Caki2 (cell line): ENCODE measurements at places on chromosomes 7 and 10.

DNA sequence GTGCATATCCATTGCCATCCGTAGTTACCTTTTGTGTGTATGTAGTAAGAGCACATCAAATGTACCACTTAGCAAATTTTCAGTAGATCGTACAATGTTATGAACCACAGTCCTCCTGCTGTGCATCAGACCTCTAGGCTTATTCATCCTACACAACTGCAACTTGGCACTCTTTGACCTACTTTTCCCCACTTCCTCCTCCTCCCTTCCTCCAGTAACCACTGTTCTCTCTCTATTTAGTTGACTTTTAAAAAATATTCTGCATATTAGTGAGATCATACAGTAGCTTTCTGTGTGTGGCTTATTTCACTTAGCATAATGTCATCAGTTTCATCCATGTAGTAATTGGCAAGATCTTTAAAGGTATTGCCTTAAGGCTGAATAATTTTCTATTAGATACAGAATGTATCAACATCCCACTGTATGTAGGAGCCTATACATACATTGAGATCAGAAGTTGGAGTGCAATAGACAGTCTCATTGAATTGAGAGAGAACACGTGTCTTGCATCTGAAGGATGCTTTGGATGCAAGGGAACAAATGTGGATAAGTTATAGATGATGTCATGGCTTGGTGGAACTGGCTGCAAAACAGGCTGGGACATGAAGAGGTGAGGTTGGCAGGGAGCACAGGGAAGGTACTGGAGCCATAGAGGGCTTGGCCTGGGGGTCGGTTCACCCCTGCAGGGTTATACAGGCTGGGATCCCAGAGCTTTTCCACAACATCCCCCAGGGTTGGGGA is 83.0 kb upstream of the FAM180A start:
- no peak for DNase-seq

DNA sequence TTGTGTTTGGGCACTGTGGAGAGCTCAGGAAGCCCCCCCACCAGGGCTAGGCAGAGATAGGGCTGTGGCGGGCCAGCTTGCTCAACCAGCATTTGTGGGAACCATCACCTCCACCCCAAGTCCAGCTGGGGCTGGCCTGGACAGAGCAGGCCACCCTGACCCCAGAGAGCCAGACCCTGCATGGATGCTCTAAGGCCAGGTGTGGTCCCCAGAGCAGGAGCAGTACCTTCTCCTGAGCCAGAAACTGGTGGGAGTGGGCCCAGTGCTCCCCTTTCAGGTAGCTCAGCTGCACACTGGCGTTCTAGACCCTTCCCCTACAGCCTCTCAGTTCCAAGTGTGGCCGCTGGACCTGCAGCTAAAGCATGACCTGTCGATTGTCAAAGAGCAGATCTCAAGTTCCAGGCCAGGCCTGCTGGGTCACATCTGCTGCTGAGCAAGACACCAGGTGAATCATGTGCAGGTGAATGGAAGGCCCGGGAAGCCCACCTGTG is 57.2 kb downstream of the RASGEF1A start:
- DNase-seq = no peak

- no peak for DNase-seq
Measured at GRCh38 chr10:131701131-131701947, 199.5 kb upstream of the PPP2R2D start.

GRCh38 chr10:11403116-11403515 is 208.3 kb downstream of the USP6NL start:
- no peak for DNase-seq

DNA sequence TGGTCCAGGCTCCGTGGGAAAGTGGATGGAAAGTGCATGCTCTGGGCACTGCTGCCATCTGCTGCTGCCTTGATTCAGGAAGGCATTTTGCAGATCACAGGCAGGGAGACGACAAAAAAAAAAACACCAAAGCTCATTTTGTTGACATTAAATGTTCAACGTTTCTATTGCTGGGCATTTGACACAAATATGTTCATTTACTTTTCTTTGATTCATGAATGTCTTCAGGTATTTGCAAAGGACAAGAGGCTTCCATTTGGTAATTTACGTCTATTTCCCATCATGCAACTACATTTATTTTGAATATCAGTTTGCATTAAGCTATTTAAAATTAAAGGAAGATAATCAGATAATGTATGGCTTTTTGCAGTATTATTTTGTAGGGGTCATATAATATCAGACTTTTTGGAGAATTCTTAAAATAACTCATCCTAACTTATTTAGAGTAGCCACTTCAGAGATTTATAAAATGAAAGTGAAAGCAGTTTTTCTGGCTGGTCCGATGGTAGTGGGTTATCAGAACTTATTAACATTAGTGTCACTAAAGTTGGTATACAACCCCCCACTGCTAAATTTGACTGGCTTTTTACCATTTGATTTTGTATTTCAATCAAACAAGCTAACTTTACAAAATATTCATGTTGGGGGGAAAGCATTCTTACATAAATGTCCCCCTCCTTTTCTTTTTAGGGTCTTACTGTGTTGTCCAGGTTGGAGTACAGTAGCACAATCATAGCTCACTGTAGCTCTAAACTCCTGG is 65.3 kb downstream of the PDIA4 start:
- peak; percentile 80 for DNase-seq

DNA sequence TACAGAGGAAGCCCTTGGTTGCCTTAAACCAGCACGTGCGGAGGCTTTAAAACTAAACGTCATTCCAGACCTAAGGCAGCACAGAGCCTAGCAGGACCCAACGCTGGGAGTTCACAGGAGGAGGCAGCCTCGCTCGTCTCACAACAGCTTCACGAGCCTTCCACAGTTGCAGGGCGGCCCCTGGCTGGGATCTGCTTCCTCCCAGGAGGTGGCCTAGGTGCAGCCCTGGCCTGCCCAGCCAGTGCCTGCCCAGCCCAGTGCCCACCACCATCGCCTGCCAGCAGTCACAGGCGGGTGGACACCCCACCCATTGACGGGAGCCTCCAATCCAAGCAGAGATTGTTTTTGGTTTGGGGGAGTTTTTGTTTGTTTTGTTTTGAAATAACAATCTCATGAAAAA is 96.5 kb downstream of the PTPRN2 start:
- no peak for DNase-seq

- DNase-seq = no peak
Measured at GRCh38 chr7:142353147-142354060, 95.5 kb upstream of the PRSS58 start.

DNA sequence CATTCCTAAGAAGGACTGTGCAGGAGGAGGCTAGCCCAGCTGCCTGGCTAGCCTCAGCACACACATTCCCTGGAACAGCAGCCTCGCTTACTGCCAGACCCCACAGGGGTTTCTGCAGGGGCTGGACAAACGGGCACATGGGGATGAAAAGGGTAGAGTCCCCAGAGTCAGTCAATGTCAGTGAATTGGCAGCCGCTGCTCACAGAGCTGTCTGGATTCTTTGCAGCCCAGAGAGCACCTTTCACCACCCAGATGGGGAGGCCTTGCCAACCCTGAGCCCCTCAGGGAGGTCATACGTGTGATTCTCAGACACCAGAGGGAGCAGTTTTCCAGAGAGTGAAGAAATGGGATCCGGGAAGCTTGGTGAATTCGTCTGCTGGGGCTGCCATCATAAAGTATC is 143.3 kb downstream of the KCNMA1 start:
- no peak for DNase-seq

DNA sequence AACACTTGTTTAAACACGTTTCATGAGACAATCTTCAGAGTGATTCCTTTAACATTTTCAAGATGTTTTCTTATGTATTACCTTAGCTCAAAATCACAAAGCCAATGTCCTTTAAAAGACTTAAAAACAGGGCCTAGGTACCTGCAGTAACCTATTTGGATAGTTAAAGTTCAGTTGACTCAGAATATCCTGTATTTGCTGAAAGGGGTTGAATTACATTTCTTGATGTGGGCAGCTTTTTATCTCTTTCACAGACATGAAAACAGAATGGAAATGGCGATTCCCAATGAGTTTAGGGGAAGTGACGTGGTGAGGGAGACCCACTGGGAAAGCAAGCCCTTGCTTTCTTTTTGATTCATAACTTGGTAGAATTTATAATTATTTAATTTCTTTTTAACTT is 324.4 kb upstream of the AOAH start:
- DNase-seq = no peak

DNA sequence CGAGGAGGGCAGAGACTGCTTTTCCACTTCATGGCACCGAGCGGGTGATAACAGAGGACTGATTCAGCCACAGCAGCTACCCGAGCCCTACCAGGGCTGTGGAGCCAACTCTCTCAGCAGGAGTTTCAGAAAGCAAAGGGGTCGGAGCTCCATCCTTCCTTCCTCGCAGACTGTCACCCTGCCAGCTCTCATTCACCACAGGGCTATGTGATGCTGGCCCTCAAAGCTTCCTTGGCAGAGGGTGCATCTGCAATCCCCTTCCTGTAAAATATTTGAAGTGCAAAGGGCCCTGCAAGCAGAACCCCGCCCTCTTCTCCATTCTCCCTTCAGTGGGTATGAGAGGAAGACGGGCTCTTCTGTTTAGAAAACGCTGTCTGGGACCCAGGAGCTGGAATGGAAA is 105.3 kb upstream of the LYZL2 start:
- no peak for DNase-seq

DNA sequence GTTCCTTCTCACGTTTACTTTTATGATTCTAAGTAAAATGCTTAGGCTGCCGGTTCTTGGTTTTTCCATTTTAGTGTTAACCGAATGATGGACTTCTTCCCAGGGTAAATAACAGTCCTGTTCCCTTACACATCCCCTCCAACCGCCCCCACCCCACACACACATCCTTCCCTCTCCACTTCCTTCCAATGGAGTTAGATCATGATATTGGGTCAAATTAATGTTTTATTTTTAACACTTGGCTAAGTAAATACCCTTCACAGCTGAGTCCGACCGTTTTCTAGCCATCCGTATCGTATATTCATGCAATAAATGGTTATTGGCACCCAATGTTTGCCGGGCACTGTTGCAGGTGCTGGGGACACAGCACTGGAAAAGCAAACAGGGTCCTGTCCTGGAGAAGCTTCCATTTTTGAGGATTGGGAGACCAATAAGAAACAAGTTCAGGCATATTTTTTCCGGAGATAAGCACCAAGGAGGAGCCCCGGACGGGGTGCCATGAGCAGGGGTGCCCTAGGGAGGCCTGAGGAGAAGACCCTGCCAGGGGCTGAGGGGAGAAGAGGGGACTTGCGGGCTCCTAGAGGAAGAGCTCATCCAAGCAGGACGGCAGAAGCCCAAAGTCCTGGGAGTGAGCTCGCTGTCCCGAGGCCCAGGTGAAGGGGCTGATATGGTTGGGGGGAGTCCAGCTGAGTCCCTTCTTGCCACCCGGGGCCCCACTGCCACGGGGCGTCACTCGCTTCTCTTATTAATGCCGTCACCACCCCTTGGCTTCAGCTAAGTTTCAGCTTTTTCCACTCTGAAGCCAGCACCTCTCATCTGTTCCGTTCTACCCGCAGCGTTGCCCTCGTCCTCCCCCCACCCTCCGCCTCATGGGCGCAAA is 126.0 kb upstream of the RET start:
- DNase-seq = no peak

DNA sequence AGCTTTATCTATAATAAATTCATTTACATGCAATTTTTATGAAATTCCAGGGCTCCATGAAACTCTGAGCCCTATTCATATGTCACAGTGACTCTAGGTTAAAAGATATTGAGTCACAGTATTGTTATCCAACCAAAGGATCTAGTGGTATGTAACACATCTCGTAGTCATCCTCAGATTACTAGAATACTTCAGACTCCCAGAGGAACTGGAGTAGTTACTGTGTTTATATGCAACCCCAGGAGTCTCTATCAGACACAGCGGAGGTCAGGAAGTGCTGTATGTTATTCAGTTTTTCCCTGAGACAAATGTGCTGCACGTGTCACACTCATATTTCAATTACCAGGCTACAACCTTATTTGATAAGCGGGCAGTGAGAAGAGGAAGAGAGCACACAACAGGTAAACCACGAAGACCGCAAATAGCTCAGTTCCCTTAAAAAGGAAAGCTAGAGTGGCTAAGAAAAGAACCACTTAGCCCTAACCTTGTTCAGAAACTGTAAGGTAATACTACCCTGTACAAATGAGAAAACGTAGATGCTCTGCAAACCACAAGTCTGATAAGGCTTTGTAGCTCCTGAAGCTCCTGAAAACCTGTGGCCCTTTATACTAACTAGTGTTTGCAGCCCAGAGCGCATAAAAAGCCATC is 114.0 kb upstream of the CNTNAP2 start:
- DNase-seq = no peak

DNA sequence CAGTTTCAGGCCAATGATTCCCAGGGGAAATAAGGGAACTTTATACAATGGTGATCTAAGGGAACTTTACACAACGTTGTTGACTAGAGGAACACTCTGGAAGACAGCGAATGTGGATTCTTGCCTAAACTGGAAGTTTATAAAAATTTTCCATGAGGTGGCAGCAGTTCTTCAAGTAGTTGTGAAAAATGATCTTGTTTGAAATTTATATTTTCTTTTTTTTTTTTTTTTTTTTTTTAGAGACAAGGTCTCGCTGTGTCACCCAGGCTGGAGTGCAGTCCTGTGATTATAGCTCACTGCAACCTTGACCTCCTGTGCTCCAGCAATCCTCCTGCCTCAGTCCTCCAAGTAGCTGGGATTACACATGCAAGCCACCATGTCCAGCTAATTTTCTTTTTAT is 32.1 kb upstream of the GTF2I start:
- DNase-seq = peak; percentile 43

GRCh38 chr7:151252961-151253711 is 4.6 kb upstream of the SMARCD3 start:
- no peak for DNase-seq

DNA sequence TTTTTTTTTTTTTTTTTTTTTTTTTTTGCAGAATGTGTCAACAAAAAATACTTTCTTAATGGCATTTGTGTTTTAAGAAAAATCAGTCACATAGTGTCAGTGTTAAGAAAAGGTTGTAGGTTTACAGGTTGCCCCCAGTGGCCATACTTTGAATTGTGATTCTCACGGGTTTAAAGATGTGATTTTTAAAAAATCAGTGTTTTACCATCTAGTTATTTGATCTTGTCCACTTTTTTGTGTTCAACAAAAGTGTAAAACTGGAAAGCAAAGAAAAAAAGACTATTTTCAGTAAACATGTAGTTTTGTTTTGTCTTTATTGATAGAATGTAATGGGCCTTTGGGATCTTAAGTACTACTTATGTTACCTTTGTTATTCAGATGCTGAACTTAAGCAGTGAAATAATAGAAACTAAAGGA is 25.7 kb downstream of the SUV39H2 start:
- DNase-seq = no peak

DNA sequence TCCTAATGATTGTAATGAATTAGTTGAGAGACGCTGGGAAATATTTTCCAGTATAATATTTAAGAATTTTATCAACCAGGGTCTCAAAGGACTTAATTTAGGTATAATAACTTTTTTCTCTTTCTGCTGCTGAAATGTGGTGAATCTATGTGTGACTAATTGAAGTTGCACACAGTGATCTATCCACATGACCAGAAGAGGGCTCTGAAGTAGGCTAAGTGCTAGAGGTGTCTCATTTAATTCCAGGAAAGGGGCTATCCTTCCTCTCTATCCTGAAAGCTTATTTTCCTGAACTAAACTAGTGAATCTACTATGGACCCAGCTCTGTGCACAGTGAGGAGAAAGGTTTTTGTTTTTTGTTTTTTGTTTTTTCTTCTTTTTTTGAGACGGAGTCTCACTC is 294.4 kb upstream of the MYO3A start:
- no peak for DNase-seq

GRCh38 chr7:29115130-29115687 is 31.1 kb downstream of the CPVL start:
- DNase-seq = no peak
